ENCODE measurements at places on chromosomes 6 and 20.

- DNase-seq = no peak
Measured at GRCh38 chr6:31547727-31548543, 527 bp downstream of the NFKBIL1 start.

DNA sequence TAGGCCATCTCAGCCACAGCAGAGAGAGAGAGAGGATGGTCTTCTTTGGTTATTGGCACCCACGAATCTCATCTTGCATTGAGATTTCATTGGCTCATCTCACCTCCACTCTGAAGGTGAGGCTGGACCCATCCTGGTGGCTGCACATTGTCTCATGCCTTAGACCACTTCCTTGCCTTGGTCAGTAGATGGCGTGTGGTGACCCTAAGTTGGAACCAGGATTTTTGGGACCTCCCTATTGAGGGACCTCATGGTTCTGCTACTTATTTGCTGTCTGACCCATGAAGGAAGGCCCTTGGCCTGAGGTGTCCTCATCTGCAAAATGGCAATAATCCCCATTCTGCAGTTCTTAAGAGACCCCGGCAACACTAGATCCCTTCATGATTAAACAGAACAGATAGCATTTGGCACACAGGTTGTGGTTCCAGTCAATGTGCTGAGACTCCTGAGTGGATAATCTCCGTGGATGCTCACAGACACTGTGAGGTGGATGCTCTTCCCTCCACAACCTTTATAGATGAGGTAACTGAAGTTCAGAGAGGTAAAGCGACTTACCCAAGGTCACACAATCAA, 21.5 kb upstream of the AAR2 start:
- DNase-seq = no peak

- DNase-seq = no peak
Measured at GRCh38 chr6:10968776-10969175, 75.3 kb downstream of the ELOVL2 start.

DNA sequence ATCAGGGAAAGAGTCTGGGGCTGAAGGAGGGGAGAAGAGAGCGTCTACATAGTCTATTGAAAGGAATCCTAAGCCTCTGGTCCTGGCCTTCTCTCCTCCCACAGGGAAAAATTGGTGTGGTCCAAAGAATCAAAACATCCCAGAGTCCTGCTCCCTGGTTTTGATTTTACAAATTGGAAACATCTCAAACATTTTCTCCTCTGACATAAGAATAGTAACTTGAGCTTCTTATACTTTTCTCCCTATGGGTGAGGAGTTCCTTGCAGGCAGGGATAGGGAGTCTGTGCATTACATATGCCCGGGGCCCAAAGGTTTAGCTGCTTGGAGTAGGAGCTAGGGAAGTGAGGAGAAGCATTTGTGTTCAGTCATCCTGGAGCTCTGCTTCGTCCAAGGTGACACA, 120.0 kb upstream of the GGTLC1 start:
- no peak for DNase-seq

DNA sequence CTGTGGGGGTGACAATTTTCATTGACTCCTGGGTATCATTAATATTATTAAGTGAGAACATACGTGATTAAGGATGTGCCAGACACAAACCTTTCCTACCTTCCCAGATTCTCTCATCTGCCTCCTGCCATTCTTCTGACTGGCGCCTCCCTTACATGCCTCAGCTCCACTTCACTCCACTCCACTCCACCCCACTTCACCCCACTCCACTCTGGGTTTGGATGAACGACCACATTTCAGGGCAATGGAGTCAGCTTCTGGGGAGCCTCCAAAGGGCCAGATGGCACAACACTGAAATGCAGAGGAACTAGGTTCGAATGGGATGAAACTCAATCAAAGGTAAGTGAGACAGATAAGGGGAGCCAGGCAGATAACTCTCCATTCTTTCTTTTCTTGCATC, 40.5 kb upstream of the LRRC1 start:
- no peak for DNase-seq

DNA sequence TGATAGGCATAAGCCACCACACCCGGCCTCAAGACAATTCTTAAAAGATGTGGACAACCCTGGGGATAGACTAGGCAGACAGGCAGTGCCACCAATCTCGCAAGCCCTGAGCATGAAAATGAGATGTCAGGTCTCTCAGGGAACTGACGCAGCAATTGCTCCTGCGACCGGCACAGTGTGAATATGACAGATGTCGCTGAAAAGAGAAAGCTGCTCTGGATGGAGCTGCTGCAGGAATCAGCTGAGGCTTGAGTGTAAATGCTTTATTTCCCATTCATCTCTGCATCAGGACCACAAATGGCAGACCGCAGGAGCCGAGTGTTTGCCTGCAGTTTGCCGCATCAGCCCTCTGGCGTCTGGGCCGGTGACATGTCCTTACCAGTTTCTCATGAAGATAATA, 68.4 kb downstream of the TFAP2C start:
- DNase-seq = no peak

GRCh38 chr6:13278991-13279390, 49.3 kb downstream of the TBC1D7 start:
- DNase-seq = no peak

Measured in vagina (tissue), 2 donors.